ENCODE measurements at places on chromosomes 3 and 15.

GRCh38 chr15:74422265-74422651 is 11.5 kb downstream of the SEMA7A start:
- DNase-seq, result no peak

DNA sequence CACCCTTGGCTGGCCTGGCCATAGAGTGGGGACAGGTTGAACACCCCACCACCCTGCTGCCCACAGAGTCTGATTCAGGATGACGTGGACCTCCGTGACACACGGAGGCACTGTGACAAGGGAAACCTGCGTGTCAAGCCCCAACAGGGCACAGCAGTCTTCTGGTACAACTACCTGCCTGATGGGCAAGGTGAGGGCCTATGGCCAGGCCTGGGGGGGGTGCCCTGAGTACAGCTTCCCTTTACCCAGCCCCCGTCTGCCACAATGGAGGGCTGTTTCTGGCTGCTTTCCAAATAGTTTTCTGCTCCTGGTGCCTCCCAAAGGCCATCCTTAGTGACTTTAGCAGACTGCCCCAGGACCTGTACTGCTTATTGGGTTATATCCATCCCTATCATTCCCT is 1.2 kb upstream of the WDR6 start:
- no peak for DNase-seq

- DNase-seq, result no peak
Measured at GRCh38 chr15:80856400-80856799, 77.2 kb downstream of the CEMIP start.

- no peak for DNase-seq
Measured at GRCh38 chr3:38345879-38346586, 552 bp upstream of the XYLB start.

DNA sequence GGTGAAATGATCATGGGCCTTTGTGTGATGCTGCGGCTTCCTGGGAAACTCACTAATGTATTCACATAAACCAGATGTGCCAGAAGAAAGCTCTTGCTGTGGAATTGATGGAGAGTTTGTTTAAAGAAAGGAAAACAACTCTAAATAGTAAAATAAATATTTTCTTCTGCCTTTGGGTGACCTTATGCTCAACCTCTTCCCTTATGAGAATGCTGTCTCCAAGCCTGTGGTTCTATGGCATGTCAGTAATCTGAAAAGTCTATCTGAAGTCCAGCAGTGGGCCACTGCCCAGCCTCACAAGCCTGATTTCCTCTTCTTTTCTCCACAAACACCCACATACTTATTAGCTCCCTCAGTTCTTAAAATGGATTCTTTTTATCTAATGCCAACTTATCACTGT is 49.9 kb upstream of the PHLDB2 start:
- no peak for DNase-seq

DNA sequence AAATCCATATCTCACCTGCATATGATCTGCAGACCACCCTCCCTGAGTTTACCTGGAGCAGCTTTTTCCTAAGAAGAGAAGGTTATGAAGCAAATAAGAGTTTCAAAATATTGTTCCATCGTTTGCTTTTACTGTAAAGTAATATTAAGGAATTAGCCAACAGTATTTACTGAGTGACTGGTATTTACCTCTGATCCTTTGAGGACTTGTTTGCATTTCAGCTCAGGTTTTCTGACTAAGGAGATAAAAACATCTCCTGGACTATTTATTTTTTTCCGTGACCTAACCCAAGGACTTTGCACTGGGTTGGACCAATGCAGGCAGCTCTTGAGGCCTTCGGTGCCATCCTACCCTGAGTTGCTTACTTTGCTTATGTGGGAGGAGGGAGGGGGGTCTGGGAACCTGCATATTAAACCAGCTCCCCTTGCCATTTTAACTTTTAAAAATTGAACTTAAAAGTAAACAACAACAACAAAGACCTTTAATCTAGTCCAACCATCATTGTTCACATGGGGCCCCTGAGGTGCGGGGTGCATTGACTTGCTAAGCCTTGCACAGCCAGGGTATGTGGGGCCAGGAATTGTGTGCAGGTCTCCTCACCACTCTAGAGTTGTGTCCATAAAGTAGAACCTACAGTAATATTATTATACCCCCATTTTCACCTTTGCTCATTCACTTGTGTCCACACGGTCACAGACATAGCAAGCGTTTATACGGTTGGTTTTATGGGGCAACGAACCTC is 39.3 kb downstream of the TRAK1 start:
- no peak for DNase-seq

DNA sequence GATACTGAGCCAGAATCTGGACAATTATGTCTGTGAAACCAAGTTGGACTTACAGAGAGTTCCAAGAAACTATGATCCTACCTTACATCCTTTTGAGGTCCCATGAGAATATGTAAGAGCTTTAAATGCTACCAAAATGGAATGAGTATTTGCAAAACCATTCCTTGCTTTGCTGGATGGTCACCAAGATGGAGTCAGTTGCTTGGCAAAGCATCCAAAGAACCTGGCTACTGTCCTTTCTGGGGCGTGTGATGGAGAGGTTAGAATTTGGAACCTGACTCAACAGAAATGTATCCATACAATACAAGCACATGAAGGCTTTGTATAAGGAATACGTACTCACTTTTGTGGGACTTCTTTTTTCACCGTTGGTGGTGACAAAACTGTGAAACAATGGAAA is 36.2 kb downstream of the AP4E1 start:
- no peak for DNase-seq

- DNase-seq, result no peak
Measured at GRCh38 chr3:98460220-98460619, 2.8 kb upstream of the OR5K1 start.

DNA sequence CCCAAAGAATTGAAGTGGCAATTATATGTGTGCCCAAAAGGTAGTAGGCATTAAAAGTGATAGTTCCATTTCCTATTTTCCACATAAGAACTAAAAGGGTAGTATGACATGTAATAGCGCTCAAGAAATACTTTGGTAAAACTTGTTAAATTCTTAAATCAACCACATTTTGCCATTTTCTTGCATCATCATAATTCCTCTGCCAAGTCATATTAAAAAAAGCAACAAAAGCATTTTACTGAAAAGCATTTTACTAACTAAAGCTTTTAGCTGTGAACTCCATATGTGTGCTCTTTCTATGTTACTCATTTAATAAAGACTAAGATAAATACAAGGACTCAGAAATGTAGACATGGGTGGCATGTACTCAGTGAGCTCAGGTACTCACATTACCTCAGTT is 70.1 kb downstream of the GPR160 start:
- DNase-seq, result no peak

GRCh38 chr3:11379238-11379823 is 107.1 kb downstream of the ATG7 start:
- no peak for DNase-seq

GRCh38 chr3:101193957-101194356 is 126.4 kb downstream of the IMPG2 start:
- no peak for DNase-seq

DNA sequence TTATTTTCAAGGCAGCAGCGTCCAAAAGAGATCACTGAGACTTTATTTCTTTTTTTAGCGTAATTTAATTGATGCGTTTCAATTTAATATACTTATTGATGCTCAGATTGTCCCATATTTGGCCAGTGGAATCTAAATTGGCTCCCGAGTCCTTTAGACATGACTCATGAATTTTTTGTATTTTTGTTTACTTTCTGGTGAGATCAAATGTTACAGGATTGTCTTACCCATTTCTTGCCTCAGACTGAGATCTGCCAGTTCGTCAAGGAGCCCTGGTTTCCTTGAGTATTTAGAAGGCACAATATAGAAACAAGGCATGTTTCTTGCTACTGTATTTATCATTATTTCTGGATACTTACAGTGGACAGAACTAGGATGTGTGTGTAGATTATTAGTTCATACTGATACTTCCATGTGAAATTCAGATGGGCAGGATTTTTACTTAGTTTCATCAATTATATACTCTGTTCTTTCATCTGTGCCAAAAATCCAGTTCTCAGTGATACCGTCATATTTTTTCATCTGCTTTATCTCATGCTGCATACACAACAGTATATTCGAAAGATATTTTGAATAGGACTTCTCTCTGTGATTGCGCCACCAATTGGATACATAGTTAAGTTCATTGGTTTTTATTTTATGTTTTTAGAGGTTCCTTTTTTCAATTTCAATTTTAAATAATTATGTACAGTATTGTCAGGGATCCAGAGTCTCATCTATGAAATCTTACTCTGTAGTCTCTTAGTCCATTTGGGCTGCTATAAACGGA is 436.9 kb upstream of the C2CD4B start:
- DNase-seq, result no peak

- no peak for DNase-seq
Measured at GRCh38 chr15:72771329-72771725, 12.2 kb downstream of the ADPGK start.

Data from stimulated activated CD8-positive, alpha-beta memory T cell treated with anti-CD3 and anti-CD28 coated beads, Interleukin-15, amount 100 ng/mL, for 1 hour (primary cell).